Vagina (tissue), 2 donors: ENCODE measurements at places on chromosomes 7 and 10. TPM values are rescaled to one million over a fixed set of nuclear protein-coding genes. Genes with fewer than 3 reads are reported as not detected.

- no peak for DNase-seq
- H3K4me3 ChIP-seq = no peak overlapping the region
- no peaks in the 10 kb centered on the region for H3K27me3 ChIP-seq
- no peaks in the 10 kb centered on the region for H3K4me1 ChIP-seq
- no peak overlapping the region for H3K27ac ChIP-seq
- no peaks in the 10 kb centered on the region for H3K36me3 ChIP-seq
Measured at GRCh38 chr10:115850666-115851065, 422.3 kb downstream of the GFRA1 start.

DNA sequence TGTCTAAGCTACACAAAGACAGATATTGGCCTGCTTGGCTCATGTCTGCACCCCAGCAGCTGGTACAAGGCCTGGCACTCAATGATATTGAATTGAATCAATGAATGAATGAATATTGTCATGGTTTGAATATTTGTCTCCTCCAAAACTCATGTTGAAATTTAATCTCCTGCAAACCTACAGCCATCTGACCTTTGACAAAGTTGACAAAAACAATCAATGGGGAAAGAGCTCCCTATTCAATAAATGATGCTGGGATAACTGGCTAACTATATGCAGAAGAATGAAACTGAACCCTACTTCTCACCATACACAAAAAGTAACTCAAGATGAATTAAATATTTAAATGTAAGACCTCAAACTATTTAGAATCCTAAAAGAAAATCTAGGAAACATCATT is 144.7 kb downstream of the CYP26A1 start:
- no peak overlapping the region for H3K27ac ChIP-seq
- H3K27me3 ChIP-seq = no peaks in the 10 kb centered on the region
- H3K36me3 ChIP-seq = no peaks in the 10 kb centered on the region
- no peaks in the 10 kb centered on the region for H3K4me1 ChIP-seq
- H3K4me3 ChIP-seq = no peak overlapping the region

The PON1 gene
- not detected for total RNA-seq

The ZNF282 gene
- 17.9 TPM for total RNA-seq

DNA sequence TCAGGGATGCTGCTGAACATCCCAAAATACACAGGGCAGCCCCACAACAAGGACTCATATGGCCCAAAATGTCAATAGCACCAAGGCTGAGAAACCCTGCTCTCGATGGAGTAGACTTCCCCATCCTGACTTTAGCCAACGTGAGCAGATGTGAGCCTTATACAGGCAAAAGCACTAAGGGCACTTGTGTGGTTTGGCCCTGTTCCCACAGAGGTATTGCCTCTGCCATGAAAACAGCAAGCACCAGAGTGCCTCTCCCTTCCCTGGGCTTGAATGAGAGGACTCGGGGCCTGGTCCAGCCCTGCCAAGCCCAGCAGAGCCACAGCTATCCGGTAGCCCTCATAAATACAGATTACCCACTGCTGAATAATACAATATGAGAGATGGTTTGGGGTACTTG is 47.5 kb downstream of the ACSM6 start:
- no peaks in the 10 kb centered on the region for H3K27me3 ChIP-seq
- H3K4me3 ChIP-seq = no peak overlapping the region
- no peak for DNase-seq
- no peak overlapping the region for H3K27ac ChIP-seq
- no peaks in the 10 kb centered on the region for H3K36me3 ChIP-seq

- no peak for DNase-seq
- peak overlapping the region; percentile 13 for H3K27ac ChIP-seq
- no peaks in the 10 kb centered on the region for H3K36me3 ChIP-seq
- H3K4me3 ChIP-seq = no peak overlapping the region
- H3K4me1 ChIP-seq = peaks cover 51% of the 10 kb centered on the region
Measured at GRCh38 chr10:44965651-44966097, 6.1 kb downstream of the RASSF4 start.

DNA sequence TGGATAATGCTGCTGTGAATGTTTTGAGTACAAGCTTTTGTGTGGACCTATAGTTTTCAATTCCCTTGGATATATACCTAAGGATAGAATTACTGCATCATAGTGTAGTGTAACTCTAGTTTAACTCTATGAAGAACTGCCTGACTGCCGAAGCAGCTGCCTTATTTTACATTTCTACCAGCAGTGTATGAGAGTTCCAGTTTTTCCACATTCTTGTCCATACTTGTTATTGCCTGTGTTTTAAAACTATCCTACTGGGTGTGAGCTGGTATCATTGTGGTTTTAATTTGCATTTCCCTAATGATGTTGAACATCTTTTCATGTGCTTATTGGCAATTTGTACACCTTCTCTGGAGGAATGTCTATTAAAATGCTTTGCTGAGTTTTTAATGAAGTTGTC is 15.7 kb downstream of the SEPTIN7 start:
- no peaks in the 10 kb centered on the region for H3K27me3 ChIP-seq
- H3K4me3 ChIP-seq = no peak overlapping the region
- no peak overlapping the region for H3K27ac ChIP-seq
- no peak for DNase-seq
- H3K36me3 ChIP-seq = no peaks in the 10 kb centered on the region

The OPN4 gene
- total RNA-seq = not detected

The SPDYE18 gene
- total RNA-seq = 1.2 TPM

DNA sequence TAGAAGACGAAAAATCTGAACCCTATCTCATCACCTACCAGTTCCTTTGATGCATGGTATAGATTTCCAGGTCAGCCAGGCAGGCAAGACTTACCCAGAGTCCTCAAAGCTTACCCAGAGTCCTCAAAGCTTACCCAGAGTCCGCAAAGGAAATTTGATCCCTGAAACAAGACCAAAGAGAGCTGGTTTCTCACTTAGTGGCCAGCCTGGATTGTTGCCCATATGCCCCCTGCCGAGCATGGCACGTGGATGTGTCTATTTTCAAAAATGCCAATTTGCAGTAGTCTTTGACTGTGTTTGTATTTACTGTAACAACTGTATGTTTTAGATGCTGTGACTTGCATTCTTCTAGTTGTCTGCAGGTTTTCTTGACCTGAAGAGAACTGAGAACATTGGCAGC is 120.2 kb upstream of the STARD3NL start:
- no peak overlapping the region for H3K27ac ChIP-seq
- no peaks in the 10 kb centered on the region for H3K36me3 ChIP-seq
- no peak for DNase-seq
- no peaks in the 10 kb centered on the region for H3K4me1 ChIP-seq
- no peaks in the 10 kb centered on the region for H3K27me3 ChIP-seq

DNA sequence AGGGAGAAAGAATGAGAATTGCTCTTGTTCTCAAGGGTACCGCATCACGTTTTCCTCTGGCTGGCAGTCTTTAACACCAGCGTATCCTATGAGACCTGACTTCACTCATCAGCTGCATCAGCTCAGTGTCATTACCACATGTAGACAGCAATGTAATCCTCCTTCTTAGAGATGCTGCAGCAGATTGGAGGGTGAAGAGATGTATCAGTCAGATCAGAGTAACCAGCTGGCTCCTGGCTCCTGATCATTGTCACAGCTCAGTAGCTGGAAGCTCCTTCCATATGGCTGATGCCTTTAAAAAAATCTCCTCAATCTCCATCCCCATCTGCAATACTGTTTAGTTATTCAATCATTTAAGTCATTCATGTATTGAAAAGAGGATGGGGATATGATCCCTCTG is 39.7 kb upstream of the EPHB6 start:
- H3K4me3 ChIP-seq = no peak overlapping the region
- H3K27ac ChIP-seq = no peak overlapping the region
- no peaks in the 10 kb centered on the region for H3K27me3 ChIP-seq
- no peak for DNase-seq
- no peaks in the 10 kb centered on the region for H3K4me1 ChIP-seq

The ANKRD61 gene
- not detected for total RNA-seq

DNA sequence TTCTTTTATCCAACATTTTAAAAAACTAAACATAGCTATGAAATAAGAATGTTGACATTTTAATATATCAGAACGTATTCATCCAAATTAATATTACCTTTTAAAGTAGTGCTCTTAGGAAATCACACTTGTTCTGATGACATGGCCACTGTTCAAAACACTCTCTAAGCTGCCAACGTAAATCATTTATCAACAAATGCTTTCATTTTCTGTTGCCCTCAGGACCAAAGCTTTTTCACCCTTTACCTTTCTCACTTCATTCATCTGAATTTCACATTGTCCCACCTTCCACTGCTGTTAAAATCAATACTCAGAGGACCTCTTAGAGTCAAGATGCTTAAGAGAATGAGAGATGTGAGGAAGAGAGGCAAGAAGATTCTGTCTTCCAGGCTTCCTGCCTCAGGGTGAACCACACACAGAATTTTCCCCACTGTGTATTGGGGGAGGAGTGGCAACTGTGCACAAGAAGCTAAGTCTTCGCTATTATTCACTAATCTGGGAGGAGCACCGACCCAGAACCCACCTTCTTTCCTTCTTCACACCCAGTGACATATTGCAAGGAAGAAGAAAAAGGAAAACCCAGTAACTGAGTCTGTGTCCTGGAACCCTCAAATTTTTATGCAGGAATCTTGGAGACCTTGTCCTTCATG is 21.0 kb downstream of the HIBADH start:
- H3K27me3 ChIP-seq = no peaks in the 10 kb centered on the region
- no peaks in the 10 kb centered on the region for H3K36me3 ChIP-seq
- no peak overlapping the region for H3K4me3 ChIP-seq
- DNase-seq = no peak
- peaks cover 21% of the 10 kb centered on the region for H3K4me1 ChIP-seq

The ZFAND4 gene
- 19.4 TPM for total RNA-seq

The FGL2 gene
- total RNA-seq = 7.4 TPM

DNA sequence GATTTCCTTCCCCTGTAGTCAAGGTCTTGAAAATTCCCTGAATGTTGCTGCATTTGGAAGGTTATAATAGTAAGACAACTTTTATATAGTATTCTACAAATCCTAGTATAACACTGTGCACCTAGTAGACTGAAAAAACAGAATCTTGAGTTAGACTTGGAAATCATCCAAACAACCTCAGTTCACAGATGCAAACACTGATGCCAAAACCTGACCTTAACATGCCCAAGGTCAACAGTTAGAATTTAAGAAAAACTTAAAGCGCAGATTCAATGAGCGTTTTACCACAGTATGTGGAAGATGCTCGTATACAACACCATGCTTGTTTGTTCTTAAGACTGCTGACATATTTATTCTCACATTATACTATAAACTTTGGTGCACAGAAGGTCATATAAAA is 3.0 kb downstream of the PIP4K2A start:
- no peaks in the 10 kb centered on the region for H3K27me3 ChIP-seq
- no peak overlapping the region for H3K27ac ChIP-seq
- H3K36me3 ChIP-seq = no peaks in the 10 kb centered on the region
- H3K4me1 ChIP-seq = peaks cover 38% of the 10 kb centered on the region
- H3K4me3 ChIP-seq = peak overlapping the region; percentile 96
- no peak for DNase-seq

DNA sequence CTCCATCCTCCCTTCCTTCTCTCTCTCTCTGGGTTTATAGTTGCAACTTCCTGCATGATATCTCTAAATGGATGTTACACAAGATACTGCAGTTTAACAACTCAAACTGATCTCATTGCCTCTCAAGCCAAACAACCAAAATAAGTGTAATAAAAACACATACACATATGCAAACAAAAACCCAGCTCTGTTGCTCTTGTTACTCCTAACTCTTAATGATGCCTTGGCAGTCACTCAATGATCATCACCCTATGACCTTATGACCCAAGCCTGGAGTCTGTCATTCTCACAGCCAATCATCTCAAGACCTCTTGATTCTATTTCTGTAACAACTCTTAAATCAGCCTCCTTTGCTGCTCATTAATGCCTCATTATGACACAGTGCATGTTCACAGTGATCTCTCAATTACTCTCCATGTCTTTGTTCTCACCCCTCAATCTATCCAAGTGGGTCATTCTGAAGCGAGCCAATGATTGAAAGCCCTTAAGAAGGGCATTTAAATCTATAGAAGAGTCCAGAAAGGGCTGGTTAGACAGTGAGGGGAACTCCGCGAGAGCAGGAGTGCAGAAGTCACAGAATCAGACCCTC is 210.9 kb downstream of the INHBA start:
- no peaks in the 10 kb centered on the region for H3K27me3 ChIP-seq
- no peak overlapping the region for H3K27ac ChIP-seq
- no peaks in the 10 kb centered on the region for H3K4me1 ChIP-seq
- H3K4me3 ChIP-seq = no peak overlapping the region
- DNase-seq = no peak
- no peaks in the 10 kb centered on the region for H3K36me3 ChIP-seq

DNA sequence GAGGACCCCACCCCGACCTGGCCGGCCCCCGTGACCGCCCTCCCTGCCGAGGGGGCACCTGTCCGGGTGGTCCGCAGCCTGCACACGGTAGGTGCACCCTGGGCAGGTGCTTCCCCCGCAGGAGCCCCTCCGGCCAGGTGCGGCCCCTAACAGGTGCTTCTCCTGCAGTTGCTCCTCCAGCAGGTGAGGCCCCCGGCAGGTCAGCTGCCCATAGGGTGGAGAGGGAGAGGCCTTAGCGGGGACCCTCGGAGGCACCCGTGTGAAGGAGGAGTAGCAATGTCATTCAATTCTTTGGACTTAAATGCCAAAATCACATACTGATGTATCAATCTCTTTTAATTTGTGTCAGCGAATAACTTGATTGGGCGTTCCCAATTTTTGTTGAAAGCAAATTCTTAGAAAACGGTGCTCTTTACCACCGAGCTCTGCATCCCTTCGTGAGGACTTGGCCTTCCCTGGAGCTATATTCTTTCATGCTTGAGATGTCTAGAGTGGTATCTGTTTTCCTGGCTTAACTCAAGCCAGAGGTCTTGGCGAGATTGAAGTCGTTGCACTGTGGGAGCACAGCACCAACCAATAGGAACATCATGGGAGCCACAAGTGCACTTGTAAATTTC is 738 bp upstream of the NCAPG2 start:
- peak overlapping the region; percentile 69 for H3K4me3 ChIP-seq
- peaks cover 14% of the 10 kb centered on the region for H3K4me1 ChIP-seq
- H3K27ac ChIP-seq = peak overlapping the region; percentile 82
- DNase-seq = no peak
- H3K27me3 ChIP-seq = no peaks in the 10 kb centered on the region

DNA sequence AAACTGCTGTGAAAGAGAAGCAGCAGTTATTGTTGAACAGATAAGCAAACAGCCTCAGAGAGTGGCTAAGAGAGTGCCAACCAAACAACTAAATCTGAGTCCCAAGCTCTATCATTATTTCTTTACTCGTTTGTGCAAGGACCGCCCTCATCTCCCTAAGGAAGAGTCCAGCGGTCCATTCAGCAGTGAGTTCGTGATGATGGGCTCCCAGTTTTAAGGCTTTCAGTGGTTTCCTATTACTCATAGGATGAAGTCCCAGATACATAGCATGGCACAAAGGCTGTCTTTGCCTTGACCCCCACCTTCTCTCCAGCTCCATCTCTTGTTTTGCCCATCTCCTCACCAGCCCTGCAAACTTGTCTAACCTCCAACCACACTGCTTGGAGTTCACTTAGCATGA is 24.3 kb upstream of the PDE1C start:
- DNase-seq = no peak
- H3K27me3 ChIP-seq = no peaks in the 10 kb centered on the region
- H3K4me1 ChIP-seq = no peaks in the 10 kb centered on the region
- no peak overlapping the region for H3K4me3 ChIP-seq
